ENCODE measurements at places on chromosomes 7 and 10.
A peak's percentile ranks its signal among the peaks of the same experiment; 100 is the strongest.

- DNase-seq: peak; percentile 72
Observed at GRCh38 chr7:151062399-151063211, 3.2 kb downstream of the SLC4A2 start.

- no peak for DNase-seq
Observed at GRCh38 chr10:44435196-44435595, 50.3 kb upstream of the CXCL12 start.

- no peak for DNase-seq
Observed at GRCh38 chr10:132563485-132564248, 26.1 kb downstream of the INPP5A start.

DNA sequence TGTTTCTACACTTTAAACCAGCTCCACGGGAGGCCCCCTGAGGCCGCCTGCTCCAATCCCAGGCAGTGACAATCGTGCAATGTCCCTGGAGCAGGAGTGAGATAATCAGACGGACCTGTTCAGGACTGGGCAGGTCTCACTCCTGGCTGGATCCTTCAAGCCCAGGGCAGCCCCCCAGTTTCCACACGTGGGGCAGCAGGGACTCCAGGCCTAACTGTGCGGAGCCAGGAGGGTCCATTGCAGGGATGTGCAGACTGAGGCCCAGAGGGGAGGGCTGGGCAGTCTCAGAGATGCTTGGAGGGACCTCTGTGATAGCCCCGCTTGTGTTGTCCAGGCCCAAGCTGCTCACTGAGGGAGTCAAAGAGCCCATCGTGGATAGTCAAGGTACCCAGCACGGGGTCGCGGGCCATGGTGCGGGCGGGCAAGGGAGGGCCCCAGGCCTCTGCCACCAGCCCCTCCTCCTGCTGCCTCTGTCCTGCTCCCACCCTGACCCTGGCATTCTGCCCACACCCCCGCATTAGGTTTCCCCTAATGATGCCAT, 110.5 kb upstream of the KCTD7 start:
- DNase-seq: no peak

- no peak for DNase-seq
Observed at GRCh38 chr7:107387573-107388219, 82.2 kb upstream of the GPR22 start.

DNA sequence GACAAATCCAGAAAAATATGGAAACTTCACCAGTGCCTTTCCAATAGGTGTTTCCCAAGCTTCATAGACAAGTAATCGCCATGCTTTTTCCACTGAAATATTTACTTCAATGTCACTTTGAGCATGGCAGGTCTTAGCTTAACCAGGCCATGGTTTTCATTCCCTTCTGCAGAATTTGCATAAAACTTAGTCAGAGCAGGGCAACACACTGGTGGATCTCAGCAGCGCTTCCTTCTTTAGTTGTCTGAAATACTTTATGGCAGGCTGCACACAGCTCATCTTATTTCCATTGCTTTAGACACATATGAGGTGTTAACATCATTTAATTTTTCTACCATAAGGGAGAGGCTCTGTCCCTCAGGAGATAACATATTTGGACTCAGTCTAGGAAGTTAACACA, 102.9 kb upstream of the AHR start:
- DNase-seq: no peak

DNA sequence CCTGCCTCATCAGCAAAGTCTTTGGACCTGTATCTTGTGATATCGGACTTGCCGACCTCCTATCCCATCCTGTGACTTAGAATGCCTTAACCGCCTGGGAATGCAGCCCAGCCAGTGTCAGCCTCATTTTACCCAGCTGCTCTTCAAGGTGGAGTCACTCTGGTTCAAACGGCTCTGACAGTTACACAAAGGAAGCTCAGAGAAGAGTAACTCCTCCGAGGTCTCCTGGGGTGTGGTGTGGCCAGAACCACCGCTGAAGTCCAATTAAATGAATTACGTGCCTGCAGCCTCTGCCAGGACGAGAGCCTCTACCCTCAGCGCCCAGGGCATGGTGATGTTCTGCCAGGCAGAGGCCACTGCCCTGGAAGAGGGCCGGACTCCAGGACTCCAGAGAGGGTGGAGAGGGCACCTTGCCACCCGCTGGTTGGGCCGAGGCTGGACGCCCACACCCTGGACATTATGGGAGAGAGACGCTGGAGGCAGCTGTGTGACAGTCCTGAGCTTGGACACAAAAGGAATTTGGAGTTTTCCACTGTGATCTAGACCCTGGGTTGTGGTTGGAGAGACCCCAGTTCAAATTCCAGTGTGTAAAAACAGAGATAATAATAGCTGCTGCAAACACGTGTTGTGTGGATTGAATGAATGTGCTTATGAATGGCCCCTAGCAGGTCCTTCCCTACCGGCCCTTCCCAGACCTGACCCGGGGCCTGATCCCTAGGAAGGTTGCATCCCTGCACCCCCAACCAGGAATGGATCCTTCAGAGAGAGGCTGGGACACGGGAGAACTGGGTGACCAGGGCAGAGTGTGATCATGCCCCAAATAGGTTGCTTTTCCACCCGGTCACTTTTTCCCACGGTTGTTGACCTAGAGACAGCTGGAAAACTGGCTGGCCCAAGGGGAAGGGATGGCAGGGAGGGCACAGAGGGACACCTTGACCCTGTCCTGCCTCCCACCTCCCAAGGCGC, 37.8 kb upstream of the FZD9 start:
- no peak for DNase-seq

DNA sequence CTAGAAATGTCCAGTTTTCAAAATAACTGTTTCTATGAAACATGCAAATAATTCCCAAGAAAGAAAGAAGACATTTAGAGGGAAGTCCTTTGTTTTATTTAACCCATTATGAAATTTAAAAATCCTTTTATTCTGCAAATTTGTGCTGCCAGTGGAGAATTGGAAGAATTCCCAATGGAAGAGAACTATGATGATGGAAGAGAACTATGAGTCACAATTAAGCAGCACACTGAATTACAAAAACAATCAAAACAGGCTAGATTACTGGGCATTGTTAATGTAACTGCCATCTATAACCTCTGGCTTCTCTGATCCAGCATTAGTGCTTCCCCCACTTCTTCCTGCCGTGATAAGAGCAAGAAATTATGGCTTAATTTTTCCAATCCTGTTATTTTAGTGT, 126.2 kb upstream of the FEZF1 start:
- DNase-seq: no peak

DNA sequence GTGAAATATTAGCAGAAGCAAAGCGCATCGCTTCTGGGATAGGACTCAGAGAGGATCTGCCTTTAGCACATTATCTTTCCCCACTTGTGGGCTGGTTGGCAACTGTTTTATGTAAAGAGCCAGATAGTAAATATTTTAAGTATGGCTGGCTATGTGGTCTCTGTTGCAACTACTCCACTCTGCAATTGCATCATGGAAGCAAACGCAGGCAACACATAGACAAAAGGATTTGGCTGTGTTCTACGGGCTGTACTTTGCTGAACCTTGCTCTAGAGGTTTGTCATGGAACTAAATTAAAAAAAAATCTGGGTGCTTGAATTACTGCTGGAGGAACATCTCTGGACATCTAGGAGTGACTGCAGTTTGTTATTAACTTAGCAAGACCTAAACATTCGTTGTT, 307.8 kb upstream of the TPK1 start:
- no peak for DNase-seq
